ENCODE measurements at places on chromosomes 2 and 18.

- no peak for DNase-seq
Observed at GRCh38 chr18:73891572-73892421, 255.8 kb downstream of the FBXO15 start.

GRCh38 chr2:208033701-208034502, 8.6 kb upstream of the PLEKHM3 start:
- DNase-seq: peak; percentile 38

DNA sequence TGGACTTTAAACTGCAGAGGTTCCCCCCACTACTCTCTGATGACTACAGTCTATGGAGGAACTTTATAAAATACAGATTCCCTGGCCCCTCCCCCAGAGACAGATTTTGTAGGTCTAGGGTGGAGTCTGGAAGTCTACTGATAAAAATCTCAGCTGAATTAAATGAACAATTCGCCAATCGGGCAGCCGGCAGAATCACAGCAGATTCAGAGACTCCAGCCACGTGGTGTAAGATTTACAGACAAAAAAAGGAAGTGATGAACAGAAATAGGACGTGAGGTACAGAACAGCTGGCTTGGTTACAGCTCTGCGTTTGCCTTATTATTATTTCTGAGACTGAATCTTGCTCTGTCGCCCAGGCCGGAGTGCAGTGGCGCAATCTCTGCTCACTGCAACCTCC, 21.4 kb upstream of the MTA3 start:
- DNase-seq: no peak

DNA sequence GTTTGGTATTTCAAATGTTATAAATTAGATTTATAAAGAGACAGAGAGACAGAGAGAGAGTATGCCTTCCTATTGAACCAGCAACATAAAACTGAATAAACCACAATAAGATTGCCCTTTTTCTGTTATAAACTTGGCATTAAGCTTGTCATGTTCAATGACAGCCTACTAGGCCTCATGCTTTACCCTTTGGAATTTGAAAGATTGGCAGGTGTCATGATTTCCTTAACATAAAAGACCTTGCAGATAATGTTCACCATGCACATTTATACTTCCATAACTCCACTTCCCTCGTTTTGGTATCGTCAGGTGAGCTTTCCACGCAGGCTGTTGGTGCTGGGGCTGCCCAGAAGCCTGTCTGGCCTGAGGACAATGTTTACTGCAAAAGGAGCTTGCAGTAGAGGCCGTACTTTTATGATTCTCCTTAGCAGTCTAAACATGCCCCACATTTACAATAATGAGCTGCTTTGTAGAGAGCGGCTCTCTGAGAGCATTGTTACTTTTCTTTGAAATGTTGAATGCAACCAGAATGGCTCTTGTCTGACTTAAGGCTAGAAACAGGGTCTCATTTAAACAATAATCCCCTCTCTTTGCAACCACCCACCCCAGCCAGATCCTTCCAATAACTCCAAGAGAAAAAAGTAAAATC, 379.1 kb upstream of the ATP5MC3 start:
- no peak for DNase-seq

- DNase-seq: no peak
Observed at GRCh38 chr2:11286323-11286722, 58.1 kb downstream of the ROCK2 start.

- DNase-seq: no peak
Observed at GRCh38 chr2:241904791-241905710, 35.5 kb downstream of the RTP5 start.

DNA sequence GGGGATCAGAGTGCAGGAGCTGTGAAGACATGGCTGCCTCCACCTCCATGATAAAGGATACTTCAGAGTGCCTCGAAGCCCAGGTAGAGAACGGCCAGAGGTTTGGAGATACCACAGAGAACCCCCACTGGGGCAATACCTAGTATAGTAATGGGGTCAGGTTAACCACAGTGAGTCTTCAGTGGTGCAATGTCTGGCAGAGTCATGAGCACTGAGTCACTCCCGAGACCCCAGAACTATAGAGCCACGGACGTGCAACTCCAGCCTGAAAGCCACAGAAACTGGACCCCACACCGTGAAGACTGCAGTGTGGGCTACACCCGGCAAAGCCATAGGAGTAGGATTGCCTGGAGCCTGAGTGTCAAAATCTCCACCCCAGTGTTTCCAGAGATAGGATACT, 746.6 kb downstream of the CBLN2 start:
- no peak for DNase-seq

GRCh38 chr2:144514616-144515091, 5.3 kb downstream of the ZEB2 start:
- DNase-seq: no peak

DNA sequence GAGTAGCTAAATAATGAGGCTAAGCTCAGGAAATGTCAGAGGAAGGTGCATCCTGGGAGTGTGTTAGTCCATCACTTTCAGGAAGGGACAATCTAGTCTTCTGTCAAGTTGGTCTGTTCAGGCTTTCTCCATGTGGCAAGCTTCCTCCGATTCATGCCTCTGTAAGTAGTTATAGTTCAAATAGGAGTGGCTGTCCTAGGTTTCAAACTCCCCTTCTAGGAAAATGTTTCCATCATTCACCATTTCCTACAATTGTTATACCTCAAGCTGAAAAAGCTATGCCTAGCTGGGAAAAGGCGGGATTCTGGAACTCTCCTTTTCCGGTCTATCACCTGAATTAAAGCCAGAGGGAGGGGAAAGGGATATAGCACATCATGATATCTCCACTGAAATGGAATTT, 287.7 kb upstream of the ZSWIM2 start:
- no peak for DNase-seq

DNA sequence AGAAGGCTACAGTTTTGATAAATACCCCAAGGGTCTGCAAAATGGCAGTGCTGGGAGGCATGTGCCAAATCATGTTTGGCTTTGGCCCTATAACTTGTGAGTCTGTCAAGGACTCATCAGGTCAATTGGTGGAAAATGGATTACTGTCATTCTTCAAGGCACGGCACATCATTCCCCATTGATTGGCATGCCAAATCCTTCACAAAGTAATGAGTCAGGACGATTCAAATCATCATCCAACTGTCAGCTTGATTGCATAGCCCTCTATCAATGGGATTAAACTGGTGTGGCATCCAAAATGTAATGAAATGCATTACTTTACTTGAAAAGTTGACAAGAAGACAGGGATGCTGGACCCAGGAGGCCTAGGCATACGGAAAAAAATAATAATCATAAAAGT, 441.6 kb upstream of the PIK3C3 start:
- no peak for DNase-seq

DNA sequence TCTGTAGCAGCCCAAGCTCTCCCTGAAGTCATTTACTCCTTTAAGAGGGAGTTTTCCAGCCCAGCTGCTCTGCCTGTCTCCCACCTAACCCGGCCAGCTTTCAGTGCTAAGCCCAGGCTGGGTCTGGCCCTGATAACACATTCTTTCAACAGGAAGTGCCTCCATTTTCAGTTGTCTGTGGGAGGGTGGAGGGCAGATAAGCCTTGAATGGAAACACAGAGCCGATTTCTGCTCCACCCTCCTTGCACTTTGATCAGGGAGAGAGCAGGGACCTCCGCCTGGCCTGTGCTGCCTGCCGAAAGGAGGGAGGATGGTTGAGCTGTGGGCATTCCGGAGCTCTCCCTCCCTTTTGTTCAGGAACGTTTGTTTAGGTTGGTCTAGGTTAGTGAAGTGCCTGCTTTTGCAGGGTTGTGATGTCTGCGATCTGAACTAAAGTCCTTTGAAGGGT, 24.8 kb downstream of the GATA6 start:
- no peak for DNase-seq

- no peak for DNase-seq
Observed at GRCh38 chr2:9897331-9897737, 54.1 kb downstream of the TAF1B start.

DNA sequence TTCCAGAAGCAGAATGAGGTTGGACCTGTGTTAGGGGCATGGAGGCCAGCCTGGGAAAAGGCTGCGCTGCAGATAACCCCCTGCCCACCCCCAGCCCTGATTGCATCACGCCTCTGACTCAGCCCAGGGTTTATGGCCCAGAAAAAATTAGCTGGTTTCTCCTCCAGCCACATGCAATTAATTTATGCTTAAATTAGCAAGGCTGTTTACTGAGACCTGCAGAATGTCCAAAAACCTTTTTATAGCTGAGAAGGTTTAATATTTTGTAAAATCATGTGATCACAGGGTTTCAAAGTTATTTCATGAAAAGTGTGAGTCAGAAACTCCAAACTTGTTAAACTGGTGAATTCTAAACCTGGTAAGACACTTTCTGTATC, 123.1 kb upstream of the HDAC4 start:
- DNase-seq: no peak

- DNase-seq: no peak
Observed at GRCh38 chr2:43486603-43487002, 109.2 kb downstream of the THADA start.

DNA sequence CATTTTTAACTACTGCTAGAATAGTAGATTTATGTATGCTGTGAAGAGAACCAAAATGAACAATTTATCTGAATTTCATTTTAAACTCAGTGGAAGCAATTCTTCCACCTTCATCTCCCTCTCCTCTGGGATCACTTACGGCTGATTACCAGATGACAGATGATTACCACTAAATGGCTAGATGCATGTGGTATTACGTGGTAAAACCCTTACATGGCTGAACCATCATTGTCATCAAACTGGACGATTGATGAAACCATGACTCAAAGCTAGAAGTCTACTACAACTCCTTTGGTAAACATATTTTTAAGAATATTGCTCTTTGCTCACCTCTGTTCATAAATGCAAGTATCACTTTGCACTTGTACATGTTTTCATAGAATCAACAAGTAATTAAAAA, 48.5 kb upstream of the DOCK10 start:
- DNase-seq: no peak

DNA sequence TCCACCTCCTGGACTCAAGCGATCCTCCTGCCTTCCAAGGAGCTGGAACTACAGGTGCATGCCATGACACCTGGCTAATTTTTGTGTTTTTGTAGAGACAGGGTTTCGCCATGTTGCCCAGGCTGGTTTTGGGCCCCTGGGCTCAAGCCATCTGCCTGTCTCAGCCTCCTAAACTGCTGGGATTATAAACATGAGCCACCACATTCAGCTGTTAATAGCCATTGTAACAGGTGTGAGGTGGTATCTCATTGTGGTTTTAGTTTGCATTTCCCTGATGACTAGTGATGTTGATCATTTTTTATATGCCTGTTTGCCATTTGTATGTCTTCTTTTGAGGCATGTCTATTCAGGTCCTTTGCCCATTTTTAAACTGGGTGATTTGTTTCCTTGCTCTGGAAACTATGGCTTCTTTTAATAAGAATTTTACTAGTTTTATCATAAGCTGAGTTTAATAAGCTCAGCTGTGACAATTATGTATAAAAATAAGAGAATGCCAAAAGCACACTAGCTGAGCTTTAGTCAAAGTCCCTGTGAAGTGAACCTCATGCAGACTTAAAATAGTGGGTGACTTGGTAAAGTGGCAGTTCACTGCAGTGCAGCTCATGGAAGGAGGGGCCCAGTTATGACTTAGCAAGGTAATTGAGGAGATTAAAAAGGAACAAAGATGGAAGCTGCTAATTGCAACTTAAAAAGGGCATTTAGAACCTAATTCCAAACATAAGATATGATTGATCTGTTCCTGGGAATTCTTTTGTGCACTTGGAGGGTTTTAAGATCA, 465.1 kb downstream of the TGIF1 start:
- DNase-seq: no peak

DNA sequence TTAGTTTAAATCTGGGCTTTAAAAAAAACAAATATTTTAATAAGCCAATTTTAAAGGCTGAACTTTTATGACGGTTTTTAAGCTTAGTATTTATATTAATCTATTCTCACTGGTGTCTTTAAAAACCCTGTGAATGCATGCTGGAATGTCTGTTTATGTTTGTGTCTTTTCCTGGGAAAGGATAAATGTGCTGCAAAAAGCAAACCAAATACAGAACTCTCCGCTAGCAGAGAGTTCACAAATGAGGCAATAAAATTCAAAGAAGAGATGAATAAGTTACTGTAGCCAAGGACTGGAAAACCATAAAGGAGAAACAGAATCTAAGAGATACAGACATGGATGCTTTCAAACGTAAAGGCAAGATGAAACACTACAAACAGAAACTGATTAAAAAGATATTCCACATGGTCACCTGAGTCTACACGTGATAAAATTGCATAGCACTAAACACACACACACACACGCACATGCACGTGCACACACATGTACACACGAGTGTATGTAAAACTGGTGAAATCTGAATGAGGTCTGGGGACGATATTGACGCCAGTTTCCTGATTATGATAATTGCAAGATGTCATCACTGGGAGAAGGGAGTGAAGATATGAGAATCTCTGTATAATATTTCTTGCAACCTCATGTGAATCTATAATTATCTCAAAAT, 4.5 kb downstream of the TWIST2 start:
- no peak for DNase-seq

GRCh38 chr2:176653479-176654443, 384.5 kb downstream of the MTX2 start:
- DNase-seq: peak; percentile 46

DNA sequence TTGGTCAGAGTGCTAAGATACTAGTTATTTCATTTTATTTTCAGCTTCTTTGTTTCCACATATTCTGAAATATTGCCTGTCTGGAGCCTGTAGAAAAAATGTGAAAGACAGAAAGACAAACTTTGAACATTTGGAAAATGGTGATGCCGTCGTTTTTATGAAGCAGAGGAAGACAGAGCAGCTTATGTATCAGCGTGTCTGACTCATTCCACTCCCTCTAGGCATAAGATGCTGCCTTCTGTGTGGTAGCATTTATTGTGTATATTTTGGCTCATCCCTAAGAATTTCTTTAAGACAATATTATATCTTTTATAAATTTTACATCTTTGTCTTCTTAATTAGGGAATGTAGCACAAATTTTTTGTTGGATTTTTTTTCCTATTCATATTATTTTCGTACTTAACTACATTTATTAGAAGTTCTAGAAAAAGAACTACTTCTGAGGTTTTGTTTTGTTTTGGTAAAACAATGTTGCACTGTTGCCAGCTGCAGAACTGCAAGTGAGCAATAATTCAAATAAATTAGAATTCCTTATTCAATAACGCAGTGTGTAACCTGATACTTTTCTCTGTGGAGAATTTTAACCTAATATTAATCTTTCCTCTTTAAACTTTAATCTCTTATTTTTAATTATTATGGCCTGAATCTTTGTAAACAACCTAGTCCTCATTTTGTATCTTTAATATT, 300.4 kb downstream of the ZNF407 start:
- no peak for DNase-seq

DNA sequence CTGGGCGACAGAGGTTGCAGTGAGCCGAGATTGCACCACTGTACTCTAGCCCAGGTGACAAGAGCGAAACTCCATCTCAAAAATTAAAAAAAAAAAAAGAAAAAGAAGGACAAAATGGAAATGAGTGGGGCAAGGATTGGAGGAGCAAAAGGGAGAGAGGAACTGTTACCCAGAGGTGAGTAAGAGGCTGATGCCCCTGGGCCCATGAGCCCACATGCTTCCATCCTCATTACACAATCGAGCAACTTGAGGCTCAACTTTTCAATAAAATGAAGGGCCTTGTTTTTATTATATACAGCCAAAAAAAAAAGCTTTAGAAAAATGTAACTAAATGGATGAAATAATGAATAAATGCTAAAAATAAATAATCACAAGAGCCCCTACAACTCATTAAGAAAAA, 91.7 kb upstream of the YWHAQ start:
- DNase-seq: no peak
